ENCODE measurements at places on chromosomes 1 and 21. TPM values are rescaled to one million over a fixed set of nuclear protein-coding genes. Genes with fewer than 3 reads are reported as not detected.

- no peak for DNase-seq
Measured at GRCh38 chr1:187091666-187092065, 262.9 kb downstream of the PLA2G4A start.

GRCh38 chr1:85616364-85616705, 35.8 kb downstream of the CCN1 start:
- no peak for DNase-seq

DNA sequence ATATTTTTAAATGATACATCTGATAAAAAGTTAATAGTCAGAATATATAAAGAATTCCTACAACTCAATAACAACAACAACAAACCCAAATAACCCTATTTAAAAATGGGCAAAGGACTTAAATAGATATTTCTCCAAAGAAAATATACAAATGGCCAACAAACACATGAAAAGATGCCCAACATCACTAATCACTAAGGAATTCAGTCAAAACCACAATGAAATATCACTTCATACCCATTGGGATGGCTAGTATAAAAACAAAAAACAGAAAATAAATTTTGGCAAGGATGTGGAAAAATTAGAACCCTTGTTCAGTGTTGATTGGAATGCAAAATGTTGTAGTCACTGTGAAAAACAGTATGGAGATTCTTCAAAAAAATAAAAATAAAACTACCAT, 184.8 kb upstream of the RAB4A start:
- DNase-seq: no peak

DNA sequence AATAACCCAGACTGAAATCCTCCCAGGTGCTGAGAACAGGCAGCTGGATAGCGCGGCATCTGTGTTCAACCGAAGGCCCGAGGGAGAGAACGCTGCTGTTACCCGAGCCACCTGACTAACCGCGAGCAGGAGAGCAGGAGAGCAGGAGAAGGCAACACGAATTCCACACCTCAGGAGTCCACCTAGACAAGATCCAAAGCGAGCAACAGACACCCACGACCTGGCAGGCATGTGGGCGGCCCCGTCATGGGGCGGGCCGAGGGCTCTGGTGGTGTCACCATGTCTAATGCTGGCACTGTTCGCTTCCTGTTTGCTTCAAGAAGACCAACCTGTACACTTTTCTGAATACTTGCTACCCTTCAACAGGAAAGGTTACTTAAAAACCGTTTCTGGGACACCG, 20.9 kb upstream of the SPATC1L start:
- DNase-seq: no peak

GRCh38 chr1:241186716-241187115, 170.3 kb downstream of the RGS7 start:
- DNase-seq: no peak

DNA sequence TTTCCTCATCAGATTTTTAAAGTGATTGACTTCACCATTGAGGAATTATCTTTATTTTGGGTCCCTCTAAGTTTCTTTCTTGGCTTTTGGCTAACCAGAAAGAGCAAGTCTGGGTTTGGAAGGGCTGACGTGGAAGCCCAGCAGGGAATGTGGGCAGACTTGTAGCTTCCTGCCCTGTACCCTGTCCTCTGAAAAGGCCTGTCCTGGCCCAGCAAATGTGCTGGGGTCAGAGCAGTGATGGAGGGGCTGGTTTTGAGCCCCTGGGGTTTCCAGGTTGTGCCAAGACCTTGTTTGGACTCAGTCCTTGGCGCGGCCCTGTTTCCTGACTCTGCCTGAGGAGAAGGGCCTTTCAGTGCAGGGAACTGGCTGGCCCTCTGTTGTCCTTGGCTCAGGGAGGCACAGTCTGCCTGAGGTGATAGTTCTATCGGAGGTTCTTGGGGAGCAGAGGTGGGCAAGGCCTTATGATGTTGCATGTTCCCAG, 72.1 kb downstream of the UCK2 start:
- DNase-seq: peak; percentile 60

- DNase-seq: no peak
Measured at GRCh38 chr1:161017756-161018630, 3.0 kb downstream of the F11R start.

DNA sequence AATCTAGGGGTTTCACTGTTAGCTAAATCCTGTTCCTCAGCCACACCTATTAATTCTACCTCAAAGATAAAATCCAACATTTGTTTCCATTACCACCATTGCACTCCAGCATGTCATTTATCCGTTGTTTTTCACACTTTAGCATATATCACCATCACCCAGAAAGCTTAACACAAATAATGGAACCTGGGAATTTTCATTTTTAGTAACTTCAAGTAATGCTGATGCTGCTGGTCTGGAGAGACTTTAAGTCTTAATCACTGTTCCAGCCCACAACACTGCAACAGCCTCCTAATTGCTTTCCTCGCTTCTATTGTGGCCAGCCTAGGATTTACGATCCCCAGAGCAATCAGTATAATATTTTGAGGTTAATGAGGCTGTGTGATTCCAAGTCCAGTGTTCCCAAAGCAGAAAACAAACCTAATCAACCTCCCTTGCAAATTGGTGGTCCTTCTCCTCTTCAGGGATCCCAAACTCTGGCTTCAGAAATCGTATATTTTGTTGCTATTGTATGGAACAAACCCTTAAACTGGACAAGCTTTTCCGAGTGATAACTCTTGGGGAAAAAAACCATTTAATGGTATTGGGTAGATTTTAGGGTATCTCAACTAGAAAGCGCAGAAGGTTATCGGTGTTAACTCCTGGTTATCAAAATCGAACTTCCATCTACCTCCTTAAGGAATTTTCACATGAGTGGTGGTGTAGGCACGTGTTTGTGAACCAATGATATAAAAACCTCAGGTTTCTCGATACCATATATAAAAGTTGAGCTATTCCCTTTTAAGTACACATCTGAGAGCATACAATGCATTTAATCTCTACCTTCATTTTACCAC, 50.0 kb upstream of the BOLA1 start:
- no peak for DNase-seq

DNA sequence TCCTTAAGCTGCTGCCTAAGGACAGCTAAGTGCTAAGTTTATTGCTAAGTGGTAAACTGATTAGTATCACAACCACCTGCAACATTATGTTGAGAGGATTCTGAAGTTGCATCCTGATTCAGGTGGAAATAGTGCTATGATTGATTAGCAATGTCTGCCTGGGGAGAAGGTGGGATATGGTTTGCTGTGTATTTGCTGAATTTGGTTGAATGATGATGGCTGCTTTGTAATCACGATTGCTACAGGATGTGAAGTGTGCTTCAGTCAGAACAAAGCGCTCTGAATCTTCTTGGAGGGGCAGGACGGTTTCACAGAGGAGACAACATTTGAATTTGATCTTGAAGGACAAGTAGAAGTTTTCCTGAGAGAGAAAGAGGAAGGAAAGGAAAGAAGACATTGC, 226.0 kb downstream of the ST6GALNAC3 start:
- no peak for DNase-seq

GRCh38 chr1:61198554-61198953, 116.2 kb downstream of the NFIA start:
- DNase-seq: no peak

DNA sequence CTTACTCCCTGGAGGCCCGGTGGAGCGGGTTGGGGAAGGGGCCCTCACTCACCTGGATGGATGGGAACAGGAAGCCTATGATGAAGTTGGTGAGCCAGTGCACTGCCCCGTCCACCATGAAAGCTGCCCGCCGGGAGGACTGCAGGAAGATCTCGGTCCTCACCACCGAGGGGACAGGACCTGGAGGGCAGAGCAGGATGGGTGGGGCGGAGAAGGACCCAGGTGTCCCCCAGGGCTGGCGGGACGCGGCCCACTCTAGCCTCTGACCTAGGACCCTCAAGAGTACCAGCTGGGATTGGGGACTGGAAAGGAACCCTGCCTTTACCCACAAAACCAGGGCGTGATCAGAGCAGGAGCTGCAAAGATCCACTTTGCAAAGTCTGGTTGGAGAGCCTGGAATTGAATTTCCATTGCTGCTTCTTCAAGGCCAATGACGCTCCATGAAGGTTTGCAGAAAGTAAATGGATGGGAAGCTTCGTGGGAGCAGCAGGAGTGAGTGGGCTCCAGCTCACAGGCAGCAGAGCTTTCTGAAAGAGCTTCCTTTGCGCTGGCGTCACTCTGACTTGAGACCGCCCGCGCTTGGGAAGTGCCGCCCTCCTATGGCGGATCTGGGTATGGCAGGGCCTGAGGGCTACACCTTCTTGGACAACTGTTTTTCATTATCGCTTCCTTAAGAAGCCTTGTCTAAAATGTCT, 21.4 kb downstream of the SLC2A7 start:
- DNase-seq: peak; percentile 77

The PDE4B gene
- total RNA-seq: 1.8 TPM

The ERG gene
- total RNA-seq: 4.4 TPM

The TTC34 gene
- total RNA-seq: not detected

The IFT25 gene
- total RNA-seq: 54.1 TPM

The LORICRIN gene
- not detected for total RNA-seq
